ELR (cell line): ENCODE measurements at places on chromosomes 3 and 15.

DNA sequence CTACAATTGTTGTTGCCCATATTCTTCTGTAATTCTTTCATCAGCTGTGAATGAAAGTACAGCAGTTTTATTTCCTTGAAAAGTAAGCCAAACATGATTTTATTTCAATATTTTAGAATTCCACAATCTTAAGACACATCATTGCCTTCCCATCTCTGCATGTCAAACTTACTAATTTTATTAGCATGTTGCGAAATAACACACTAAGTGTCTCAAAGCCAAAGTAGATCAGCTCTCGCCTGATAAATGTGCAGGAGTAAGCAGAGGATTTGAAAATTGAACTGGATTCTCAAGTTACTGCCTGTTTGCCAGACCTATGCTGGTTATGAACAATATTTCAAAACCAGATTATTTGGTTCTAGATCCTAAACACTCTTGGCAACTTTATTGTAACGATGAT lies 25.7 kb downstream of the TGFBR2 start:
- no peak for DNase-seq

GRCh38 chr3:144049374-144049773 lies 77.8 kb downstream of the DIPK2A start:
- DNase-seq = no peak

GRCh38 chr3:53185761-53186465 lies 24.9 kb downstream of the PRKCD start:
- no peak for DNase-seq

GRCh38 chr3:184968115-184968514 lies 156.1 kb downstream of the VPS8 start:
- peak; percentile 1 for DNase-seq

GRCh38 chr3:4687167-4687566 lies 194.0 kb downstream of the ITPR1 start:
- DNase-seq = no peak

DNA sequence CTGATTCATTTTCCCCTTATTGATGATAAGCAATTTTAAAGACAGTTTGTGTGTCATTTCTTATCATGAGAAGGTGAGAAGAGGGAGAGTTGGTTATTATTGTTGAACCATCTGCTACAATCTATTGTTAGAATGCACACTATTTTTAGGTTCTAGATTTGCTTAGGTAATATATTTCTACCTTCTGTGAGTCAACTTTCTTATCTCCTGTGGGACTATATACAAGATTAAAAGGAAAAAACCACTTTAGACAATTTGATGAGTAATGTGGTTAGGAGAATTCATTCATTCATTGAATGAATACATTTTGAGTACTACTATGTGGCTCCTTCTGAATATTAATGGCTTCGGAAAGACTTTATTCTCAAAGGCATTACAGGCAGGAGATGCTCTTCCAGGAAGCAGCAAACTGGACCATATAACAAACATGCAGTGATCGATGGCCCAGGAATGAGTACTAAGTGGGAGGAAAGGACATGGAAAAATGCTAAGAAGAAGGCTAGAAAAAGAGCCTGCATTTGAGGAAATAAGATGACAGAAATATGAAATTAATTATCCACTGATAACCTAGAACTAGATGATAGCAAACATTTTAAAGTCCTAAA lies 22.4 kb downstream of the SPTSSB start:
- DNase-seq = no peak

DNA sequence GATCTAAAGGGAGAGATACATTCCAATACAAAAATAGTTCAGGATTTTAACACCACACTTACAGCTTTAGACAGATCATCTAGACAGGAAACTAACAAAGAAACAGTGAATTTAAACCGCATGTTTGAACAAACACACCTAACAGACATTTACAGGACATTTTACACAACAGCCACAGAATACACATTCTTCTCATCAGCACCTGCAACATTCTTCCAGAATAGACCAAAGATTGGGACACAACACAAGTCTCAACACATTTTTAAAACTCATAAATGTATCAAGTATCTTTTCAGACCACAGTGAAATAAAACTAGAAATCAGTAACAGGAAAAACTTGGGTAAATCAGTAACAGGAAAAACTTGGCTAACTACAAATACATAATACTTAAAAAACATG lies 256.3 kb downstream of the MCTP2 start:
- no peak for DNase-seq

GRCh38 chr15:28993051-28993719 lies 107.4 kb downstream of the APBA2 start:
- peak; percentile 61 for DNase-seq

GRCh38 chr3:72629191-72629631 lies 219.0 kb downstream of the SHQ1 start:
- DNase-seq = peak; percentile 22

DNA sequence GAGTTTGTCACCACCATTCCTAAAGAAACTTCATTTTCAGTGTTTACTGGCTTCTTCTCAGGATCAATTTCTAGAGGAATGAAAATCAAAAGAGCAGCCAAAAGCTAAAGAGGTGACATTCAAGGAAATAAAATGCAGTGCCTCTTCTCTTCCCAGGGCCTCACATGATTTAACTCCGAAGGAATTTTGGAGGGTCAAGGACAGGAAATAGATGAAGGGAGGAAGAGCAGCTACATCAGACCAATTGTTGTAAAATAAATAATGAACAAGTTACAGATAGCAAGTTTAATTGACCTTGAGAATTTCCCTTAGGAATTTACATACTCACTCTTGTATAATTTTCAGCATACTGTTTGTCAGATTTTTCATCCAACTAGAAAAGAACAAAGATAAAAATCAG lies 78.1 kb downstream of the LRRFIP2 start:
- peak; percentile 80 for DNase-seq

- DNase-seq = no peak
Observed at GRCh38 chr3:25510797-25511196, 82.7 kb downstream of the RARB start.

DNA sequence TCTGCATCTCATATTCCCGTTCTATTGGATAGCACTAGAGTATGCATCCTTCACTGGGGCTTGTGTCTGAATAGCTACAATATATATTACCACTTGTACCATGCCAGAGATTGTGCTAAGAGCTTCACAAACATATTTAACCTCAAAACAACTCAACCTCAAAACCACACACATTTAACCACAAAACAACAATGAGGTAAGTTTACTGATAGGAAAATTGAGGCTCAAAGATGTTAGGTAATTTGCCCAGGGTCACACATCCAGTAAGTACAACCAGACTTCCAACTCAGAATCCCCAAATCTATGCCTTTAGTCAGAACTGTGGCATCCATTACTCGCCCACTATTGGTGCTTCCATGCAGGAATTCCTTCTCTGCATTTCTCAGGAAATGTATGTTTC lies 220.0 kb downstream of the FAM43A start:
- peak; percentile 44 for DNase-seq

DNA sequence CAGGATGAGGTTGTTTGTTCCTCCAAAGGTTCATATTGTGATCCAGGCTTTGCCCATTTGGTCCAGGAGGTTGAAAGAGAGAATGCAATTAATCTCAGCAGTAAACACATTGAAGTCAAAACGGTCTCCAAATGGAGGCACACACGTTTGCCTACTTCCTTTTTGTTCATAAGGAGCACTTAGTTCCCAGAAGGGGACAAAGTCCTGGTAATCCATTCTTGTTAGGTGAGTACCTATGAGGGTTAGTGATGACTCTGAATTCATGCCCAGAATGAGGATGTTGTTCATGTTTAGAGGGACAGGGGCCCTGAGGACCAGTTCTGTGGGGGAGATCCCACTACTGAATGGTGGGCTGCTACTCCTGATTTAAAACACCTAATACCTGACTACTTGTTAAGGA lies 177.7 kb downstream of the ALDH1A2 start:
- no peak for DNase-seq

GRCh38 chr15:60416484-60416883 lies 18.7 kb upstream of the ANXA2 start:
- DNase-seq = no peak

GRCh38 chr3:189148081-189148507 lies 23.7 kb upstream of the TPRG1 start:
- DNase-seq = peak; percentile 66
